Stimulated activated CD8-positive, alpha-beta memory T cell treated with anti-CD3 and anti-CD28 coated beads, Interleukin-12 subunit alpha, Interleukin-12 subunit beta, amount 100 ng/mL, for 1 hour (primary cell): ENCODE measurements at places on chromosomes 7 and 10.

- DNase-seq, result no peak
These were observed 31.1 kb downstream of the CSTF2T start for GRCh38 chr10:51668336-51668689.

- DNase-seq, result no peak
These were observed 207.3 kb upstream of the BMPER start for GRCh38 chr7:33698041-33698440.

GRCh38 chr7:11846361-11846955 is 14.5 kb upstream of the THSD7A start:
- DNase-seq, result no peak

DNA sequence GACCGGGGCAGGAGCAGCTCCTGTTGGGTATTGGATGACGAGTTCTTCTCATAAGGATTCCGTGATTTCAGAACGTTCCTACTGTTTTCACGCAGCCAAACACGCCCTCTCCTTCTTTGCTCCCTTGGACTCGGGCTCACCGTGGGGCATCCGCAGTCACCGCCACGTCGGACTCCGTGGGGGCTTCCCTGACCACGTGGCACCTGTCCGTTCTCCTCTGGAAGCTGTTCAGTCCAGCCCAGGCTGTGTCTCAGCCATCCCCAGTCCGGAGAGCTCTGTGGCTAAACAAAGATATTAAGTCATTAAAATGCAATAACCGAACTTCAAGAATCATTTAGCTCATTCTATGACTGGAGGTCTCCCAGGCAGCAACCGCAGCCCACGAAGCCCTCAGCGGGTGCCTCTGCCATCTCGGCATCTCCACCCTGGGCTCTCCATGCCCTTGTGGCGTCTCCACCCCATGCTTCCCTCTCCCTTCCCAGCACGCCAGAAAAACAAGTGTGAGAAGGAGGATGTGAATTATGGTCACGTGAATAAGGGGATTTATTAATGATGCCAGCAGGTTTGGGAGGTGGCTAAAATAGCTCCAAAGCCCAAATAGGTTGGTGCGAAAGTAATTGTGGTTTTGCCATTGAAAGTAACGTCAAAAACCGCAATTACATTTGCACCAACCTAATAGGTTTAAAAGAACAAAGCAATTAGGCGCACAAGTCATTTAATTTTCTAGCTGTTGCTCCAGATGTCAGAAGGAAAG is 224.6 kb upstream of the PPP2R2D start:
- no peak for DNase-seq

GRCh38 chr10:7532723-7533498 is 122.1 kb upstream of the SFMBT2 start:
- no peak for DNase-seq

DNA sequence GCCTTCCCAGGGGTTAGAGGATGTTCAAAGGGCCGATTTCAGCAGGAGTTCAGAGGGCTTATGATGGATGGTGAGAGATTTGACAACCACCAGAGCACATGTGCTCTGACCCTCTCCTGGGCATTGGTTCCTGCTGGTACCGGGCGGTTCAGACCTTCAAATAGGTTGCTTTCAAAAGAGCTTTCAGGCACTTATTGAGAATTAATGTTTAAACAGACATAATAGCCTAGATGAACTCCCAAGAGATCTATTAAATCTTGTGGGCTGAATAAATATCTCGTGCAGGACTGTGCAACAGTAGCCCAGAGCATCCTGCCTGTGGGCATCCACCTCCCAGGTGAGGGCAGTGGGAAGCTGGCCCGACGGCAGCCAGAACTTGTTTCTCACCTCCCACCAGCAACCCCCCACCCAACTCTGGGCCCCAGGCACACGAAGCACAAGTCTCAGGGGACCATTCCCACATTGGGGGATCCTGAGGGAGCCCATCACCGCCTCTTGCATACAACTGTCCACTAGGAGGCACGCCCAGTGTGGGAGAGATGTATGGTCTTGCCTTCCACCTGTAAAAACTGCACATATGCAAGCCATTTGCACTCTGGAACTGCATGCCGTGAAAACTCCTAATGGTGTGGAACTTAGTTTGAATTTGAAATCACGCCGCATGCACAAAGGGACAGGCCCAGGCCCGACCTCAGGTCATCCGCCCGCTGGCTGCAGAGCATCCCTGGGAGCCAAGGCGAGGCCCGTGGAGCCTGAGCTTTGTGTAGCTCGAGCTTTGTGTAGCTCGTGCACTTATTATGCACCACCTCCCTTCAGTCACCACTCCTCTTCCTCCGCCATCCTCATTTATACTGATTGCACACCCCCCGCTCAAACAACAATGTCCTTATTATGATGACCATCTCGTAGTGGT is 147.8 kb downstream of the ADCY1 start:
- DNase-seq, result no peak

- DNase-seq, result no peak
These were observed 31.7 kb downstream of the ASAH2 start for GRCh38 chr10:50219646-50220045.

- no peak for DNase-seq
These were observed 79.1 kb downstream of the RAMP3 start for GRCh38 chr7:45236666-45237065.

- DNase-seq, result no peak
These were observed 630.1 kb downstream of the CALN1 start for GRCh38 chr7:71782051-71782450.

- peak; percentile 44 for DNase-seq
These were observed 72.1 kb upstream of the LYZL2 start for GRCh38 chr10:30701451-30702173.

DNA sequence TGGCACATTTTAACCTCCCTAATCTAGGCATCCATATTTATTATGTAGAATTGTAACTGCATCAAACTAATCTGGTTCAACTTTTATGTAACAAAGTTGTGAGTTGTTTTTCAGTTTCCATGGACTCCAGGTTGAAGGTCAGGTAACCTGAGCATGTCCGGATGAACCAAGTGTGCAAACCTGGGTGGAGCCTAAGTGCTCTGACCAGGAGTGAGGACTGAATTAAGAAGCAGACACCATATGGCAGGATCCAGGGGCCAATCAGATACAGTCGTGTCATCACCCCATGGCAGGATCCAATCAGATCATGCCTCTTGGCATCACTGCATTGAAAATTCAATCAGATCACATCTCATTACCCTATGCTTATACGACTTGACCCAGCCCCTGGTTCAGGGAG is 41.2 kb upstream of the PHYHIPL start:
- DNase-seq, result no peak

GRCh38 chr10:26544932-26545331 is 106.8 kb downstream of the APBB1IP start:
- no peak for DNase-seq

GRCh38 chr10:45470098-45471012 is 96.3 kb downstream of the ALOX5 start:
- DNase-seq, result peak; percentile 8

GRCh38 chr10:62763155-62763554 is 41.4 kb upstream of the ADO start:
- no peak for DNase-seq

GRCh38 chr7:152871005-152871677 is 111.6 kb downstream of the ACTR3B start:
- no peak for DNase-seq

- no peak for DNase-seq
These were observed 393.3 kb downstream of the KCNMA1 start for GRCh38 chr10:77244286-77244685.

DNA sequence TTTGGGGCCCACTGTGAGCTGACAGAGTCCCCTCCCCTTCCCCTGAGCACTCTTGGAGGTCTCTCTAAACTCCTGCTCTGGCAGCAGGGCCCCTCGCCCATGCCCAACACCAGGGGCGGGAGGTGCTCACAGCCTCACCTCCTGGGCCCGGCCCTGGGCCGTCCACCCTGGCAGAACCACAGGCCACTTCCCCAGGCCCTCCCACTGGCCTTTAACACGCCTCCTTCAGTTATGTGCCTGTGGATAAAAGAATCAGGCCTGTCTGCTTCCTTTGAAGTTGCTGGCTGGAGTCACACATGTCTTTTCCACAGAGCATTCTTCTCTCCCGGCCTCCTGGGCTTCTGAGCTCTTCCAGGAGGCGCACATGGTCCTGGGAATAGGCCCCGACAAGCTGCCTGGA is 10.2 kb downstream of the MYL10 start:
- no peak for DNase-seq

GRCh38 chr10:86348321-86349210 is 18.0 kb downstream of the GRID1 start:
- no peak for DNase-seq

- no peak for DNase-seq
These were observed 1193.9 kb downstream of the DNAJB9 start for GRCh38 chr7:109763611-109764010.

DNA sequence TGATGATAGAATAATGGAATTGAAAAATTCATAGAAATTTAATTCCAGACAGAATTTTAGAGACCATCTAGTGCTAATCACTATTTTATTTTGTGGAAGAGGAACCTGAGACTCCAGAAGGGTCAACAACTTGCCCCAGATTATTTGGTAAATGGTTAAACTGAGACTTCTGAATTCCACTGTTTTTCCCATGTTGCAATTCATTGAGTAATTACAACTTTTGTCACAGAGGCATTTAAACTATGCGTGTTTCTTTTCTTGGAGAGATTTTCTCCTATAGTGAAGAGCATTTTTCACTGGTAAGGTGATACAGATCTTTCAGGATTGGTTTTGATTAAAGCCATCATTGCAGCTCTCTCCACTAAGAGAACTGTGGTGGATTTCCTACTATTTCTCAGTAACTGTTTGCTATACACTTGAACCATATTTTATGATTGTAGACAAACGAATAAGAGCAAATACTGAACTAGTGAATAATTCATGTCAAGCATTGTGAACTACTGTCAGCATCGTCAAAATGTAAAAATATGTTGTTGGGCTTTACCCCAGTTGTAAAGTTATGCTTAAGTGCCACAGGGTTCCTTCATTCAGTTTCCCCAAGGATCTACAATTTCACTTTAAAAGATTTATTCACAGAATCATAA is 26.5 kb downstream of the LRGUK start:
- DNase-seq, result no peak

DNA sequence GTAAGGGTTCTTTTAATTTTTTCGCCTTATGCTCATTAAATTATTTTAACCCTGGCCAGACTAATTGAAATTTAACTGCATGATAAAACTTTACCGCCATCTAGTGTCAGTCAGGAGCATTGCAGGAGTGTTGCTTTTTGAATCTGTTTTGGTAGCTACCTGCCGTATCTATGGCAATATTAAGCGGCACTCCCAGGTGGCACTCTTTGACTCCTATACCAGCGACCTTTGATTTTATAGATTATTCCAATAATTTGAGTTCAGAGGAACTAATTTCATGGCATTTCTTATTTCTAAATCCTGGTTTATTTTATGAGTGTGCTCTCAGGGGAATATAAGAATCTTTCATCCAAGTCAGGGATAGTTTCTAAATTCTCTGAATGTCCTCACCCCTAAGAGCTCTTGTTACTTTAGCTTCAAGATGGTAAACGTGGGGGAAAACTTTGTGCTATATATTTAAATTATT is 198.9 kb downstream of the REEP3 start:
- DNase-seq, result peak; percentile 20

DNA sequence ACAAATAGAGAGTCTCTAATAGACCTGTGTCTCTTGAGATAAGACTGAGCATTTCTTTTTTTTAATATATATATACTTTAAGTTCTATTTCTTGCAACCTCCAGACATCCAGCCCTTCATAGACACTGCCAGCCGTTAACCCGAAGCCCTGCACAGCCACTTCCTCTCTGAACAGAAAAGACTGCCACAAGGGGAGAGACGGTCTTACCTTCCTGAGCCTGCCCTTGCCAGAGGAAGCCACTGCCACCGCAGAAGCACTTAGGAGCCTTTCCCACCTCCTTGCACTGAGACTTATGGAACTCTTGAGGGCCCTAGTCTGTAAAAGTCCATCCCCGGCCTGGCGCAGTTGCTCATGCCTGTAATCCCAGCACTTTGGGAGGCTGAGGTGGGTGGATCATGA is 31.8 kb upstream of the PRSS1 start:
- DNase-seq, result no peak

- no peak for DNase-seq
These were observed 119.0 kb upstream of the KCNMA1 start for GRCh38 chr10:77756319-77757232.

DNA sequence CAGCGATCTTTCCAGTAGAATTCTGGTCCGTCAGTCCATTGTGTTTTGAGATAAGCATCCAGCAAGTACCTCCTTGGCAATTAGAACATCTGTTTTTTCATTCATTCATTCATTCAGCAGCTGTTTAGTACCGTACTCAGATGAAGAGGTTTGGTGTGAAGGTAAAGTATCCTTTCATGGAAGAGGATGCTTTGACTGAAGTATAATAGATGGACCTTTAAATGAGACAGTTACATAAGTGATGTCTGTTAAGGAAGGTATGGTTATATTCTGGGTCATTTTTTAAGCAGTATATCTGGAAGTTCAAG is 1.2 kb downstream of the MAPK8 start:
- no peak for DNase-seq

DNA sequence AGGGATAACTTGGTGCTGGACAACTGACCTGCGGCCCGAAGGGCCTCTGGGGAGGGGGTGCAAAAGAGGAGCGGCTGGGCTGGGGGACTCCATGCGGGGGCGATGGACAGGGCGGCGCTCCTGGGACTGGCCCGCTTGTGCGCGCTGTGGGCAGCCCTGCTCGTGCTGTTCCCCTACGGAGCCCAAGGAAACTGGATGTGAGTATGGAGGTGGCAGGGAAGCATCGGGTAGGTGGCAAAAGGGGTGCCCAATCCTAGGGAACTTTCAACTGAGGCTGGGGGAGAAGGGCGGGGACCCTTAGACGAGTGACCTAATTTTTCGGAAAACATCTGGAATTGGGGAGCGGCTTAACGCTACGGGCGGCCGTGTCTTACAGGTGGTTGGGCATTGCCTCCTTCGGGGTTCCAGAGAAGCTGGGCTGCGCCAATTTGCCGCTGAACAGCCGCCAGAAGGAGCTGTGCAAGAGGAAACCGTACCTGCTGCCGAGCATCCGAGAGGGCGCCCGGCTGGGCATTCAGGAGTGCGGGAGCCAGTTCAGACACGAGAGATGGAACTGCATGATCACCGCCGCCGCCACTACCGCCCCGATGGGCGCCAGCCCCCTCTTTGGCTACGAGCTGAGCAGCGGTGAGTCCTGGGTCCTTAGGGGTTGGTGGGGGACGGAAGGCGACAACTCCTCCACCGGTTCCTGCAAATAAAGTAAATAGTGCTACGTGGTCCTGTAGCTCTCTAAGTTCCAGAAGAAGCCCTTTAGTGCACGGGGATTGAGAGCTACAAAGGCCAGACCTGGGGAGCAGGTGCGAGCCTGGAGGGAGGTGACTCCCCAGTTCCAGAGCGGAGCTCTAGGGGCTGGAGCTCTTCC is 622 bp downstream of the WNT16 start:
- no peak for DNase-seq

- DNase-seq, result no peak
These were observed 113.2 kb downstream of the GRID1 start for GRCh38 chr10:86253091-86254072.

- no peak for DNase-seq
These were observed 15.2 kb upstream of the CELF2 start for GRCh38 chr10:11002485-11002884.

DNA sequence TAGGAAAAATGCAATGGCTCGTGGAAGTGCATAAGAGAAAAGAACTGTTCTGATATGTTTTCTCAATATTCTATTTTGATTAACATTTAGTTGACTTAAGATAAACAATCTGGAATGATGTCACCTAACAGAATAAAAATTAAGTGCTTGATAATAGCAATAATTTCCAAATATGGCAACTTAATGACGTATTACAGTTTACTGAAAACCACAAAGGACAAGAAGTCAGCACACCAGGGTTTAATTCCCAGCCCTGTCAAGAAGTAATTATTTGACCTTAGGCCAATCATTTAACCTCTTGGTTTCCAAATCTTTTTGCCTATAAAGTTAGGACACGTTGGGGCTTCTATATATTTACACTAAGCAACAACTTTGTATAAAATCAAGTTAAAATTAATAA is 95.7 kb downstream of the CABCOCO1 start:
- DNase-seq, result no peak
